ENCODE measurements at places on chromosomes 7 and 10. TPM values are rescaled to one million over a fixed set of nuclear protein-coding genes. Genes with fewer than 3 reads are reported as not detected.

WDR11 gene
- polyA plus RNA-seq = 27.4 TPM

FAM3C gene
- 38.0 TPM for polyA plus RNA-seq

C10orf143 gene
- 5.4 TPM for polyA plus RNA-seq

CACNA2D1 gene
- 1.2 TPM for polyA plus RNA-seq

WASHC2C gene
- 18.5 TPM for polyA plus RNA-seq

TBX20 gene
- polyA plus RNA-seq = not detected

GALNT17 gene
- not detected for polyA plus RNA-seq

POLR2J2 gene
- 14.0 TPM for polyA plus RNA-seq

IDE gene
- 54.5 TPM for polyA plus RNA-seq

CRTAC1 gene
- not detected for polyA plus RNA-seq

SLC39A12 gene
- 0.36 TPM for polyA plus RNA-seq

ACTL6B gene
- polyA plus RNA-seq = not detected

LRCH4 gene
- polyA plus RNA-seq = 41.4 TPM

PTF1A gene
- polyA plus RNA-seq = not detected

ST7 gene
- 51.4 TPM for polyA plus RNA-seq

CHN2 gene
- polyA plus RNA-seq = 0.06 TPM

SLC18A3 gene
- polyA plus RNA-seq = not detected

Measured in GM12878 (cell line).